ENCODE measurements at places on chromosomes 12 and 14.

DNA sequence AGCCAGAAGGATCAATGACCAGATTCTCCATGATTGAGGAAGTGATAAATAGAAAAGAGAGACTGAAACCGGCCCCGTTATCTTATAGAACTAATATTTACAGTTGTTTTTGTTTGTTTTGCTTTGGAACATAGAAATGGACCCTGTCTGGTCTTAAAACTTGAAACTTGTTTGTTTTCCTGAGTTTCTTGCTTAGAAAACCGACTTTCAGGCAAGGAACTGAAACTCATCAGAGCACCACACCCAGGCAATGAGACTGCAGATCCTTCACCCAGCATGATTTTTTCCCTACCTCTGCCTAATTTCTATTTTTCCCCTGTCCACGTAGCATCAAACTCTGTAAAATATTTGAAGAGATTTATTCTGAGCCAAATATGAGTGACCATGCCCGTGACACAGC lies 10.6 kb upstream of the CLEC12A start:
- DNase-seq = no peak

- peak; percentile 41 for DNase-seq
Measured at GRCh38 chr14:102917469-102918211, 4.8 kb upstream of the AMN start.

GRCh38 chr12:9951026-9951675 lies 19.0 kb upstream of the CLEC2A start:
- DNase-seq = no peak

GRCh38 chr12:130817804-130818203 lies 21.2 kb downstream of the STX2 start:
- no peak for DNase-seq

GRCh38 chr12:116325336-116325664 lies 47.8 kb upstream of the MED13L start:
- no peak for DNase-seq

- DNase-seq = no peak
Measured at GRCh38 chr12:10366875-10367274, 23.0 kb downstream of the KLRK1 start.

DNA sequence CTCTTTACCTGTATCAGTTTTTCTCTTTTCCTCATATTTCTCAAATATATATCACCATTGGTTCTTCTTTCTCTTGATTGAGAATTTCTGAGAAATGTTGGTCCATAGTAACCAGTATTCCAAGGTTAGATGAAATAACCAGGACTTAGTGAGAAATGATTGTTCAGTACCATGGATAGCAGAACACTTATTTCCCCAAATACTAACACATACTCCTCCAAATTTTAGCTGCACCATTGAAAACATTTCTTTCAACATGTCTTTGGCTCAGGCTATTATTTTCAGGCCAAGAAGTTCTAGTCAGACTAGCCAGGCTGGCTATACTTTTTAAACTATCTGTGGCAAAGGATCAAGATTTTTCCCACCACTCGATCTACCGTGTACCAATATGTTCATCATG lies 113.3 kb downstream of the PTPRO start:
- DNase-seq = no peak

GRCh38 chr14:88164906-88165534 lies 158.0 kb downstream of the KCNK10 start:
- no peak for DNase-seq

- DNase-seq = no peak
Measured at GRCh38 chr12:7583471-7583870, 79.9 kb upstream of the CD163 start.

DNA sequence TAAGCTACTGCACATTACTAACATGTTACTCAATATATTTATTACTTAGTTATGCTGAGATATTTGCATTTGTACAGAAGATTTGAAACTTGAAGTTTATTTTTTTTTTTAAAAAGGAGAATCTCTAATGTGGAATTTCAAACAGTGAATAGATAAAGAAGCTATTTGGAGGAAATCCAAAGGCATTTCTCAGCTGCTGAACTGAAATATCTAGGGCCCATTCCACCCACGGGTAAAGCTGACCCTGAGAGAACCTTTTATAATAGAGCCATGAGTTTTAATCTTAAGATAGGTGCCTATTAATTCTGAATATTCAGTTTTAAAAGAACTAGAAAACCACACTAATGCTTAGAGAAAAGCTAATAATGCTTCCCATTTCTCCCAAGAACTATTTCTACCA lies 225.4 kb upstream of the CAND1 start:
- DNase-seq = no peak

DNA sequence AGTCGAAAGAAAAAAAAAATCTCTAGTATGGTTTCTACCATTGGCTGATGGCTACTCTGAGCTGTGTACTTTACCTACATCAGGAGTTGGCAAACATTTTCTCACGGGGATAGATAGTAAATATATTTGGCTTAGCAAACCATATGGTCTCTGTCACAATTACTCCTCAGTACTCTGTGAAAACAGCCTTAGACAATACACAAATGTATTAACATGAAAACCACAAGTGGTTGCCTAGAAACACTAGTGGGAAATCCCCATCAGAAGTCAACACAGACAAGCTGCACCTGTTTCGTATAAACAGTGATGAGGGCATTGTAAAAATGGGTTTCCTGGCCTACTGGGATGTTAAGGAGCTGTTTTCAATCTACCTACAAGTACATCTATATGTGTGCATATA lies 84.6 kb upstream of the NAV3 start:
- no peak for DNase-seq

DNA sequence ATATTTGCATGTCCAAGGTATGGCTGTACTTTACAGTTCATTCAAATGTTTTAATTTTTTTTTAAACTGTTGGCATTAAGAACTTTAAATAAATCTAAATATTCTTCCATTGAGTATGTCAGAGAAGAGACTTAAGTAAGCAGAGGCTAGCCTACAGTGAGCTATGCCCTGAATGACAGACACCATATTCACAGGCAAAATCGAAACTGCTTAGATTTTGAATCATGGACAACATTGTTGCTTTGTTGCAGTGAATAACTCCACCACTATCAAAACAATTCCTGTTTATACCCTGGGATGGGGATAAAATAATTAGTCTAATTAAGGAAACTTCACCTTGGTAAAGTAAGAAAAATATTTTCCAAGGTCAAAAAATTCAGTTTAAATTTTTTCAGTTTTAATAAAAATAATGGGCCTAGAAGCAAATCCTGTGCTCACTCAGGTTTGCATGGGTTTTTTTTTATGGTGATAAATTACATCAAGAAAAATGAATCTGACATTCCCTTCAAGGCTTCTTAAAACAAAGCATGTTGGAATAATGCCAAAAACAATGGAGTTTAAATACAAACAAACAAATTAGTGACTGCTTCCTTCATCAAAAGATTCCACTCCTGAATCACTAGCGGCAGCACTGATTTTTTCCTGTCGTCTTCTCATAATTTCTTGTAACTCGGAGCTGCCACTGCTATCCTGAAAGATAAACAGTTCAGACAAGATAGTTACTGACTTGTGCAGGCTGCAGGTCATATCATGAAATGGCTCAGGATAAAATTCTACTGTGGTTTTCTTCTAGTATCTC lies 168.2 kb downstream of the EPS8 start:
- DNase-seq = no peak

DNA sequence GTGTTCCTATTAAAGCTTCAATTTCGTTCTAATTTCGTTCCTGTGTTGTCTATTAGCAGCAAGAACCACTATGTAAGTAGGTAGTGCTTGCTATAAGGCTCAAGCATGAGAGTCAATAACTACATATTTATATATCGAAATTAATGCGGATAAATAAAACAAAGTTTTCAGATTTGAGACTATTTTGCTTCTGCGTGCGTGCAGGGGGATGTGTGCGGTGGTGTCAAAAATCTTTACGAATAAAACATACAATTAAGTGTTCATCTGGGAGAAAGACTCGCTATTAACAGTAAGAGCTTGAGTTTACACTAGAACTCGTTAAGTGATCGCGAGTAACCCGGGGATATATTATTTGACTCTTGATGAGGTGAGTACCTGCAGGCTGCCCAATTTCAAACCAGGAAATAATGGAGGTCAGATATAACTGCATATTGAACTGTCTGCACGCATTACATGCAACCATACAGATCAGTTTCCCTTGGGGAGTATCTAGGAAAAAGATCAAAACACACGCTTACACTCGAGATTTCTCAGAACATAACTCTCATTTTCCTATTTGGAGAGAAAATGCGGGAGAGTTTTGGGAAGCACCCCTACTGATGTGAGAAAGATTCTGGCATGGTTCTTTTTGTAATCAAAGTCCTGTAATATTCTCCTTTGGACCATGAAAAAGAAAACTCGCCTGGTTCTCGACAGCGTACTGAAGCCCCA lies 813 bp downstream of the TWF1 start:
- no peak for DNase-seq

DNA sequence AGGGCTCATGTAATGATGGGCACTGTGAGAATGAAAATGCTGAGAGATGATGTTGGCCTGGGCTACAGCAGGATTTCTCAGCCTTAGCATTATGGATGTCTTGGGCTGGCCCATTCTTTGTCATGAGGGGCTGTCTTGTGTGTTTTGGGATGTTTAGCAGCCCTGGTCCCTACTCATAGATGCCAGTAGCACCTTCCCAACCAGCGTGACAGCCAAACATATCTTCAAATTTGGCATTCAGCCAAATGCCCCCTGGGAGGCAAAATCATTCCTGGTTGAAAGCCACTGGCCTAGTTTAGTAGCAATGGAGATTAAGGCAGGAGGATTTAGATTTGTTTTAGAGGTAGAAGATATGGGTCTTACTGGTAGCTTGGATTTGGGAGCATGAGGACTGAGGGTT lies 26.6 kb downstream of the UBE3B start:
- DNase-seq = no peak

GRCh38 chr12:12806784-12807516 lies 6.2 kb upstream of the DDX47 start:
- DNase-seq = no peak

- no peak for DNase-seq
Measured at GRCh38 chr12:95956557-95957145, 13.5 kb downstream of the AMDHD1 start.

- DNase-seq = no peak
Measured at GRCh38 chr14:23118506-23119362, at the start of gene CEBPE. Gene CEBPE, minus strand, starts transcription at chr14:23119255. Its CDS starts 164 bp downstream, at chr14:23119091.

DNA sequence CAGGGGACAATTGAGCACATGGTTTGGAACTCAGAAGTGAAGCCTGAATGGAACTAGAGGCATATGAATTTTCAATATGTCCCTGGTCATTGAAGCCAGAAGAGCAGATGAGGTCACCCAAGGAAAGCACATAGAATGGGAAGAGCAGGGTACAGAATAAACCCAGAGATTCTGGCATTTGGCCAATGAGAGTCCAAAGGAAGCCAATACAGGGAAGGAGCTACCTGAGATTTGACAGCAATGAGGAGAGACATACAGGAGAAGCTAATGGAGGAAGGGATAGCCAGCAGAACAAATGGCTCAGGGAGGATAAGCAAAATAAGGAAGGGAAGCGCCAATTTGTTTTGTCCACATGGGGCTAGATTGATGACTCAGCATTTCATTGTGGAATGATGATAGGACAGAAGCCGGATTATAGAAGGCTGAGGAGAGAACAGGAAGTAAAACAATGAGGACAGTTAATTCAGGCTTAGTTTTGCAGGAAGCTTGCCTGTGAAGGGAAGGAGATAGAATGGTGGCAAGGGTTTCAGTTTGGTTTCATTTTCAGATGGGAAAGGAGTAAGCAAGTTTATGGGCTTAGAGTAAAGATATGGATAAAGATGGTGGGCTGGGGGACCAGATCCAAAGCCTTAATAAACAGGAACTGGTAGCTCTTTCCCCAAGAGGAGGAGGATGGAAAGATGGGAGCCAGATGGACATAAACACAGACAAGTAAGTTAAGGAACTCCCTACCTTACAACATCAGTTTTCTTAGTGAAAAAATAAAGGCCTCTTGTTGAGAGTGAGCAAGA lies 3.2 kb upstream of the SPTSSA start:
- DNase-seq = no peak

DNA sequence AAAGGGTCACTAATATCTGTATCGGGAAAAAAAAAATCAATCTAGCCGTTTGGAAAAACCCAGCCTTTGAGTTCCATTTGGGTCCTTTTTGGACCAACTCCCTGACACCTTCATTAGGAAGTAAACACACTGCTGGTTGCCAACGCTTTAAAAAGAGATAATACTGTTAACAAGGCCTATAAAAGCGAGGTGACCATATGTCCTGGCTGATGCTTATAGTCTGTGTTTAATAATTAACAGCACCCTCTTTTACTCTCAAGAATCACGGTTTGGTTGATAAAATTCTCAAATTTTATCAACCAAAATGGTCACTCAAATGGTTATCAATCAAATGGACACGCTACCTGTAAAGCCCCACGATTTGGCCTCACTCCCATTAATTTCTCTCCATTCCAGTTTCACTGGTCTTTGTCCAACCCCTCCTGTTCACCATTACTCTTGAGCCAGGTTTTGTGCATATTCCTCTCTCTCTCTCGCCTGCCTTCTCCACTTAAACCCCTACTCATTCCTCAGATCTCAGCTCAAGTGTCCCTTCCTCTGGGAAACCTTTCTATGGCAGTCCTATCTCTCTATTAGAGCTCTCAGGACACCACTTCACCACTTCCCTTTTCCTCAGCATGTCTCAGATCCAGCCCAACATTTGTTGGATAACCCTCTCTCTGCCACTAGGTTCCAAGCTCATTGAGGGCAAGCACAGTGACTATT lies 9.5 kb downstream of the BTG1 start:
- no peak for DNase-seq

DNA sequence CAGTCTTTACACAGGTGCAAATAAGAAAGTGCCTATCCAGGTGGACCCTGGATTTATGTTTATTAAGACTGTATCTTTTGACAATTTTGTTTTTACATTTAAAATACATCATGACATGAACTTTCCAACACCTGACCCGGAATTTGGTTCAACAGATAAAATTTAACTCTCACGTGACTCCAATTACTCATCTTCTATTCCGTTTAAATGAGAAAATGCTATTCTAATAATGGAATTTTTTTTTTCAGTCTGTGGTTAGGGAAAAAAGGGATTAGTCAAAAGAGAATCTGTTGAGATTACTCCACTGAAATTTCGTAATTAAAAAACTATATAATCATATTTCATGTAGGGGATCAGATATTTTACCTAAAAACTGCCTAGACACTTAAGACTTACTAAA lies 11.1 kb downstream of the VPS37B start:
- DNase-seq = no peak

GRCh38 chr14:95197551-95197950 lies 40.2 kb upstream of the DICER1 start:
- DNase-seq = no peak

- DNase-seq = no peak
Measured at GRCh38 chr12:774051-774614, 21.8 kb downstream of the WNK1 start.

DNA sequence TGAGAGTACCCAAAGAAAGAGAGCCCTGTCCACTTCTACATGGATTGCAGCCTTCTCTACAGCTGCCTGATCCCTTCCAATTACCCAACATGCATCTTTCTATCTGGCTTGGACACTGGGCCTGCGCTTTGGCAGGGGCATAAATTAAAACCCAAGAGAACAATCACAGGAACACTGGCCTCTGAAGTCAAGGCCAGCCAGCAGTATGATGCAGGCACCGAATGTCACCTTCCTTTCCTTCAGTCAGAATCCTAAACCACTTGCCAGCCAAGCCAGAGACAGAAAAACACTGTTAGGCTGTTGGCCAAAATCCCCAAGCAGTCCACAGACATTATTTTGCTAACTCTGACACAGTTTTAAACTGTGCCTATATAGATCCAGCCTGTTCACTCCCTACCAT lies 113.7 kb downstream of the DUSP6 start:
- DNase-seq = no peak

- DNase-seq = no peak
Measured at GRCh38 chr12:119206348-119207062, 27.8 kb downstream of the HSPB8 start.
